ENCODE measurements at places on chromosomes 4 and X. TPM values are rescaled to one million over a fixed set of nuclear protein-coding genes. Genes with fewer than 3 reads are reported as not detected.

Gene FAM53A
- 2.9 TPM for total RNA-seq

Gene TMSB15B
- total RNA-seq = 4.9 TPM

Gene SYN1
- 0.17 TPM for total RNA-seq

Gene RBM3
- 41.2 TPM for total RNA-seq

Gene DACH2
- total RNA-seq = not detected

Gene NHSL2
- total RNA-seq = under 0.01 TPM

Gene PHOX2B
- not detected for total RNA-seq

Gene SRPX2
- 29.7 TPM for total RNA-seq

Gene KIF4A
- 6.6 TPM for total RNA-seq
